Foreskin keratinocyte (primary cell): ENCODE measurements at places on chromosomes 2 and 18.

DNA sequence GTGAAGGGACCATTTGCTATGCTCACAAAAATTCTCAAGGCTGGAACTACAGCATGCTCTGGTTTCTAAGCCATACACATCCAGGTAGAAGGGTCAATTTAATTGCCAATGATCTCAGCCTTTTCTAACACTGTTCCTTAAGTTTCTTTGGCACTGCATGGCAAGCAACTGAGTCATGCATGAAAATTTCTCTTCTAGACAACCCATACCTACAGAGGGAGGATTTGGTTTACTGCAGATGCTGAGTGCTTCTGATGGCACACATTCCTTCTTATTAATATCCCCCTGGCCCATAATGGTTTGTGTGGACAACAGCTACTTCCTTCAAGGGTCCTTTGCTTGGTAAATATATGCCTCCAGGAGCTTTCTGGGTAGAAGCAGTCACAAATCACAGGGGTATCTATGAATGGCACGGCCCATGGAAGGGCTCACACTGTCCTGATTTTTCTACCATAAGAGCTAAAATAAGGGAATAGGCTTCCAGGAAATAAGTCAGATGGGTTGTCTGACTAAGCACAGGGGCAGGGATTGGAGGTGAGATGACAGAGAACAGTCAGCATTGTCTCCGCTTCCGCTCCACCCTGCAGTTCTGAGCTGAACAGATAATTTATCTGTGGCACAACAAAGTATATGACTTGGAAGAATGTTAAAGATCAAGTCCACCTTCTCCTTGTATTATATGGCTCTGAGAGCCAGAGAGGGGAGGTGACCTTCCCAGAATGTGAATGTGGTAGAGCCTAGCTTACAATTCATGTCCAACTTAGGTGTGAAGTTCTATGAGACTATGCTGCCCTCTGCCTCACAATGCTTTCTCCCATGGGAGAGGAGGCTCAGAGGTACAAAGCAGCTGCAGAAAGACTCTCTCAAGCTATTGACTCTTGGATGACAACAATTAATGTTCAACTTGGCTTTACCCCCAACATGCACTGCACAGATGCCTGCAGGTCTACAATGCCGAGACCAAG, 199.2 kb upstream of the TNP1 start:
- DNase-seq = peak; percentile 57

DNA sequence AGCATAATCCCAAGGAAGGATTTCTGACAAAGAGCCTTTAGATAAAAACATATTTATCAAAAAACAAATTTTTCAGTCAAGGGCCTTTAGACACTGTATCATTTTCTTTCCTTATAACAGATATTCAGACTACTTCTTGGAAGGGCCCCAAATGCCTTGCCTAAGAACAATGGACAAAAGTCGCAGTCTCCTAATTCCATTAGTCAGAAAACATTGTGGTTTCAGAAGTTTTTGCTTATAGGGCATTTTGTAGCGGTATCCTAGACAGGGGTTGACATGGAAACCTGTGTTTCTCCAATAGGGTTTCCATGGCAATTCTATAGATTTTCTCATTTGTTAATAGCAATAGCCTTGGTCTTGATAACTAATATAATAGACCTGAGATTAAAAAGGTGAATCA, 36.7 kb upstream of the AGPS start:
- no peak for DNase-seq

GRCh38 chr18:78582898-78583738, 396.5 kb upstream of the SALL3 start:
- DNase-seq = no peak

GRCh38 chr18:69686861-69687260, 260.8 kb downstream of the CD226 start:
- no peak for DNase-seq

DNA sequence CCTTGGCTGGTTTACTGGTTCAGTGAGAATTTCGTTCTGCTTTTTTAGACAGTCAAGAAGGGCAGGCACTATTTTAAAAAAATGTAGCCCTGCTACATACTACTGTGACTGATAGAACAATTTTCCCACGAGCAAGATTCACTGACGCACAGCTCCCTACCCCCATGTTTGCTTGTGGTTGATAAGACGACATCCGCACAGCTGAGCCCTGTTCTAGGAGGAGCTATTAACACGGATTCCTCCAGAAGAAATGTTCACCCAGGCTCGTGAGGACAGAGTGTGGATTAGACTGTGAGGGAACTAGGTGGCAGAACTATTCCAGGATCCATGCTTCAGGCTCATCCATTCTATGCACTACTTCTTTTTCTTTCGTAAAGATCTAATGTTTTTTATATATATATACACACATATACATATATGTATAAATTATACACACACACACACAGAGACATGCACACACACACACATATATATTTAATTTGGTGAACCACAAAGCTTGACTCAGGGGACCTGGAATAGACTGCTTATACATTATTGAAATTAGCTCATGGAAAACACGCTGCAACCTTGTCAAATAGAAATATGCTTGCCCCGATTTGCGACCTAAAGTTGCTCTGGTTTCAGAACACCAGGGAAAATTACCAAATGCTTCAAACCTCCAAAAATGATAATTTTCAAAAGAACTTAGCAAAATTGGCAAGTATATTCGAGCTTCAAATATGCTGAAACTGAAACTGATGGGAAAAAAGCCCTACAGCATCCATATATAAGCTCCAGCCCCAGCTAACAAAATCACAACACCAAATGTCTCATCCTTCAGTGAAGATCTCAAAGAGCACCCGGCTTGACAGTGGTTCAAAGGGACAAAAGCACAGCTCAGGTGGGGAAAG, 370.4 kb downstream of the SOCS6 start:
- DNase-seq = peak; percentile 3
